Hematopoietic multipotent progenitor cell treated with erythropoietin and hydrocortisone succinate and interleukin-3 and kit ligand, for 6 days (in vitro differentiated cells): ENCODE measurements at places on chromosomes 2 and 18.

- DNase-seq, result no peak
Measured at GRCh38 chr2:23707096-23707495, 219.8 kb downstream of the ATAD2B start.

DNA sequence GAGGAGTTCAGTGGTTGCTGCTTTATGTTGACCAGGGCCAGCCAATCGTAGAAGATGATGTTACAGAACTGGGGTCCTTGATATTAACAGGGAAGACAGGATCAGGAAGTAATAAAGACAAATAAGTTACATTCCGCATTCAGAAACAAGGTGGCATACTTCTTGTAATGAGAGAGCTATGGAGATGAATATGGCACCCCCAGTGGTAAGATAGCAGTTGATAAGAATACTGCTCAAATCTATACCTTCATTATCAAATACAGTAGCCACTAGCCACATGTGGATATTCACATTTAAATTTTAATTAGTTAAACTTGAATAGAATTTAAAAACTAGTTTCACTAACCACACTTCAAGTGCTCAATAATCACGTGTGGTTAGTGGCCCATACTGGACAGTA, 290.4 kb upstream of the RBMS1 start:
- DNase-seq, result peak; percentile 6

GRCh38 chr2:32812316-32812715, 134.4 kb upstream of the LTBP1 start:
- DNase-seq, result no peak

DNA sequence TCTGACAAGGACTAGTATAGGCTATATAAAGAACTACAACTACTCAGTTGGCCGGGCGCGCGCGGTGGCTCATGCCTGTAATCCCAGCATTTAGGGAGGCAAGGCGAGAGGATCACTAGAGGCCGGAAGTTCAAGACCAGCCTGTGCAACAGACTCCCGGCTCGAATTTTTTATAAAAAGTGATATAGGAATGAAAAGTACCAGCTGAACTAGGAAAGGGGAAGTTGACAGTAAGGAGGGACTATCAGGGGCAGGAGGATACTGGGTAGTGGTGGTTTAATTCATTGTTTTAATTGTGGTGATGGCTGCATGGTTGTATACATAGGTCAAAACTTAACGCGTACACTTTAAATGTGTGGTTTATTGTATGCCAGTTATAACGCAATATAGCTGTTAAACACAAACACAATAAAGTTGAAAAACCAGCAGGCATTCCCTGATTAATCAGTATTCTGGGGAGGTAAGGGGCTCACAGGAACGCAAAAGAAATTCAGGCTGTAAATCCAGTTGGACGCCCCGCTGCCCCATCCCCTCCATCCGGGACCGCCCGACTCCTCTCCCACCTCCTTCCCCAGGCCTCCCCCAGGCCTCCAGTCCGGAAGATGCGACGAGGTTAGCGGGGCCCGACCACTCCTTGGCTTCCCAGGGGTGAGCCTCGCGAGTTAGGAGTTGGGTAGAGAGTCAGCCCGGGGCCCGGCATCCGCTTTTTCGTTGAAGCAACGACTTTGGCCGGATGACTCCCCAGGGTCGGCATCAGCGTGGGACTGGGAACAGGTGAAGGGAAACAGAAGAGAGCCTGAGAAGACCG, 746 bp upstream of the POLR1B start:
- DNase-seq, result peak; percentile 86

DNA sequence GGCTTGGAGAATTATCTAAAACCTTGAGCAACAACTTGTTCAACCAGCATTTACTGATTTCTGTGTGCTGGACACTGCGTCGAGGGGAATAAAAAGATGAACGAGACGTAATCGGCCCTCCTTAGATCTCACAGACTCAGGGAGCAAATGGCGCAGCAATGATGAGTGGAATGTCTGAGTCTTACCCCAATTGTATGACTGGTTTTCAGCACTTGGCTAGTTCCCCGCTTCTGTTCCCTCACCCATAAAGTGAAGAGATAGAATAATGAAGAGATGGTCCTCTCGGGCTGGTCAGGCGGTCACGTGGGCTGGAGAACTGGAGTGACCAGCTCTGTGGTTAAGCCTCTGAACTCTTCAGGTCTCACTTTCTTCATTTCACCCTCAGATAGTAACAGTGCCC, 17.3 kb upstream of the GATA6 start:
- DNase-seq, result no peak
